ENCODE measurements at places on chromosomes 12 and 14. TPM values are rescaled to one million over a fixed set of nuclear protein-coding genes. Genes with fewer than 3 reads are reported as not detected.

GRCh38 chr12:131796754-131797587, 31.2 kb upstream of the MMP17 start:
- no peak for ATAC-seq

GRCh38 chr14:71739273-71739990, 192.8 kb upstream of the RGS6 start:
- ATAC-seq = no peak

GRCh38 chr14:102662636-102663430, 70.4 kb downstream of the RCOR1 start:
- ATAC-seq = no peak

- ATAC-seq = no peak
Observed at GRCh38 chr14:64861916-64862315, 17.8 kb downstream of the SPTB start.

The PRH1 gene
- total RNA-seq = 18.8 TPM

The GPRC5D gene
- total RNA-seq = not detected
